ENCODE measurements at places on chromosomes 1 and 21. TPM values are rescaled to one million over a fixed set of nuclear protein-coding genes. Genes with fewer than 3 reads are reported as not detected.

The CLDN8 gene
- total RNA-seq, result 1.4 TPM

The OR2AK2 gene
- total RNA-seq, result not detected

The LCK gene
- total RNA-seq, result 1.5 TPM

The RXFP4 gene
- total RNA-seq, result not detected

The TMPRSS3 gene
- total RNA-seq, result not detected

The PADI4 gene
- not detected for total RNA-seq

The RWDD3 gene
- 25.3 TPM for total RNA-seq

- no peak for DNase-seq
Measured at GRCh38 chr1:84247425-84248220, 53.9 kb upstream of the SAMD13 start.

- no peak for DNase-seq
Measured at GRCh38 chr1:162136760-162137159, 67.3 kb downstream of the NOS1AP start.

DNA sequence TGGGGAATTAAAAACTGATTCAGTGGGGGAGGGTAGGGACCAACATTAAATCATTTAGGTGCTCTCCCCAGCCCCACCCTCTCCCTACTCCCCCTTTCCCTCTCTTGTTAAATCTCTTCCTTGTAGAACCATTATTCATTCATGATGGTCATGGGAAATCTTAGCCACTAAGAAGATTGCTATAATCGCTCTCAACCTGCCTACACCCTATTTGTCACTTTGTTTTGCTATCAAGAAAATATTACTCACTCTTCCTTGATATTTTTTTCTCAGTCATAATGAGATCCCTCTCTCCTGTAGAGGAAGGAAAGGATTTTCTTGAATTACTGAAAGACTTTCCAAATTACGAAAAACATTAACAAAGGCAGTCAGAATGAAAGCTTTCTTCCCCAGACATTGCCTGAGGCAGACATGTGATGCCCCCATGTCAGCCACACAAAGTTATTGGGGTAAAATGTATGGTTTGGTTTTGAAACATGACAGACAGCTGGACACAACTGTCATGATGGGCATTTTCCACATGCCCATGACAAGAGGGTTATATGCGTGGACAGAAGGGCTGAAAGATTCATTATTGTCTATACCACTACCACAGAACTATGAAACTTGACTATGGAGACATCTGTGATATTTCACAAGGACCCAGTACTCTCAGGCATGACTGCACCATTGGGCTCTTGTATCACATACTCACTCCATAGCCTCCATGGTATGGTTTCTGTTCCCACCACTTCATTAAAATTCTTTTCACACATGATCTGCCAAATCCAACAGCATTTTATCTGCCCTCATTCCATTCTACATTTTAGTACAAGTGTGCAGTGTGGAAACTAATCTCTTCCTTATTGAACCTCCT is 420.1 kb downstream of the DISC1 start:
- DNase-seq, result no peak

DNA sequence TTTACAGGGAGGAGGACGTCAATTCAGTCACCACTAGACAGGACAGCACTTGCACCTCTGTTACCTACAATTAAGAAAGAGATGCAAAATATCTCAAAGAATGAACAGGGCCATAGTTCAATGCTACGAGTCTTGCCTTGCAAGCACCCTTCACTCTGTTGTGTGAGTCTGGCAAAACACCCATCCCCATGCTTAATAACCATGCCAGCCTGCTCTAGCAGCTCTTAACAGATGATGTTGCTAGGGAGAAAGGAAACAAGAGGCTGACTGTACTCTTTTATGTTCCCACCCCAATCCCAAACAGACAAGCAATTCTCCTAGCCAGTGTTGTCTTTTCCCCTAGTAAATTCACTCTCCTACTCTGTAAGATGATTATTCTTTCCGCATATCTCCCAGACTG is 5.3 kb downstream of the CBR1 start:
- no peak for DNase-seq

DNA sequence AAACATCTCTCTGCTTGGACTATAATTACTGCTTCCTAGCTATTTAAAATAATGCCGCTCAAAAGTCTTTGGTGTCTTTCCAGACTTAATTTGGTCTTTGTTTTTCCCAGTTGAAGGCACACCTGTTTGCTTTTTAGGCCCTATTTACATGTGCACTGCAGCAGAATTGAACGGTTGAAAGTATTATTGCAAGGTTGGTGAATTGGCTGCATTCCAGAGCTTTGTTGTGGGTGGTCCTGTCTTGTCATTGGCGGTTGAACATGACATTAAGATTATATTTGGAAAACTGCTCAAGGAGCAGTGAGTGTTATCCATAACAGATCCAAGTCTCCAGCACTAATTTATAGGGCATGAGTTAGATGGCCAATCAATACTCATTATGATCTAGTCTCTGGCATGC is 656.3 kb downstream of the PTPRC start:
- DNase-seq, result no peak

- DNase-seq, result no peak
Measured at GRCh38 chr1:184322253-184322652, 64.6 kb upstream of the C1orf21 start.

DNA sequence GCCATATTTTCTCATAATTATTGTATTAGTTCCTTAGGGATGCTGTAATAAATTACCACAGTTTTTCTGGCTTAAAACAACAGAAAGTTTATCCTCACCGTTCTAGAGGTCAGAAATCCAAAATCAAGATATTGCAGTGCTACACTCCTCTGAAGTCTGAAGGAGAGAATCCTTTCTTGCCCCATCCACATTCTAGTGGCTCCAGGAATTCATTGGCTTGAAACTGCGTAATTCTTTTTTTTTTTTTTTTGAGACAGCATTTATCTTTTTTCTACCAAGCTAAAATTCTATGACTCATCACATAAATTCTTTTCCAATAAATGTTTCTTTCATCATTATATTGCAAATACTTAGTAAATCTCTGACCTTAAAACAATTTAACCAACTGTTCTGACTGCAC is 451.0 kb upstream of the RGS18 start:
- no peak for DNase-seq

DNA sequence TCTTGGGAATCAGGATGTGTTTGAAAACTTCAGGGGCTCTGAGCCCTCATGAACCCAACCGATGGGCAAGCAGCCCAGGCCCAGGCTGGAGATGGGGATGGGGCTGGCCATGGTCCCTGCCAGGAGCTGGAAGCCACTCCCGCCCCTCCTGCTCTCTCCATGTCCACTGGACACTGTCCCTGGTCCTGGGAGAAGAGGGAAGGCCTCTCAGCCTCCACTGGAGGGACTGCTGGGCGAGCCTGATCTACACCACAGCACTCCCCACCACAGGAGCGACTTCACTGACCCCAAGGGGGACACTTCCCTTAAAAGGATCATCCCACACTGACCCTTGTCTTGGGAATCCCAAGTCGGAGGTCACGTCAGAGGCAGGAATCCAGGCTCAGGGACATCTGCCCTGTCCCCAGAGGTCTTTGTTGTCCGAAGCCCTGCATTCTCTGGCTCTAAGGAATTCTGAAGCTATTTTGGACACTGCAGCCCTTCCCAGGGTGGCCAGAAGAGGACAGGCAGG is 16.9 kb upstream of the COL18A1 start:
- peak; percentile 10 for DNase-seq

- DNase-seq, result no peak
Measured at GRCh38 chr1:114079596-114080190, 74.0 kb downstream of the SYT6 start.

- DNase-seq, result no peak
Measured at GRCh38 chr1:99784143-99784542, 17.7 kb upstream of the FRRS1 start.

- DNase-seq, result no peak
Measured at GRCh38 chr1:167412920-167413319, 105.4 kb downstream of the CD247 start.

DNA sequence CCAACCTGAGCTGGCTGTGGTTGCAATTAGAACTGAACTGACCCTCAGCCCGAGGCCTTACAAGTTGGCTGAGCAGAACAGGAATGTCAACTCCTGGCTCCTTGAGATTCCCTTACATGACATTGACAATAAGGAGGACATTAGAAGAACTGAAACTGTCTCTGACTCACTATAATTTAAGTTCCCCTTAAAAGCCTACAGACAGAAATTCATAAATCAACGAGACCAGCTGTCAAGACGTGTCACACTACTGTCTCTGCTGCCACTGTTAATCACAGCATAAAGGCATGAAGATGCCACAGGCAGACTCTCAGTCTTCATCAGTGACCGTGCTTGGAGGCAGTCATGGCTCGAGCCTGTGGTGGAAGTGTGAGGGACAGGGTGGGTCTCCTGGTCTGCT is 168.8 kb downstream of the GABPA start:
- DNase-seq, result no peak

DNA sequence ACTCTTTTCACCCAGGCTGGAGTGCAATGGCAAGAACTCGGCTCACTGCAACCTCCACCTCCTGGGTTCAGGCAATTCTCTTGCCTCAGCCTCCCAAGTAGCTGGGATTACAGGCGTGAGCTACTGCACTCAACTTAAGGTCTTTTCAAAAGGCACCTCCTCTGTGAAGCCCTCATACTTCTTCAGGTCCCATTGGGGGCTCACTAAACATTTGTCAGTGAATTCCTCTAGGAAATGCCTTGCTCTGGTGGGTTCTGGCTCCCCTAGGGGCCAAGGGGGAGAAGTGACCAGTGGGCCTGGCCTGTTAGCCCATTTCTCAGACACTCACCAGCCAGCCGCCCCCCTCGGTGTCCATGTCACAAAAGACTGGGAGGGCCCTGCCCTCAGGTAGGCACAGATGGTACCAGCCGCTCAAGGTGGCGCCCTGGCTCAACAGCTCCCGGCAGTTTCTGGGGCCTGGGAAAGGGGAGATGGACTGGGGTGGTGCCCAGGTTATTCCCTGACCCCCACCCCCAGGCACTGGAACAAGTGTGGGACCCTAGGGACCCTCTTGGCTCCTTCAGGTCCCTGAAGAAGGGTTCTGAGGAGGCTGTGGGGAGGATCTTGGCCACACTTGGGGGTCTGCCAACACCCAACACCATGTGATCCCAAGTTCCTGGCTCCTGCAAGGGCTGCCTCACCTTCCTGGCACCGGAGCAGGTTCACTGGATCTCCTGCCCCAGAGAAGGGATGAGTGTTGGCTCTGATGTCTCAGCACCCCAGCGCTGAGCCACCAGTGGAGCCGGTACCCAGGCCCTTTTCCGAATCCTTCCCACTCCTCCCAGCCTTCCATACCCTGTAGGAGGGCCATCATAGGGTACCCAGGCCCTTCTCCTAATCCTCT is 1.6 kb downstream of the FCN3 start:
- no peak for DNase-seq

DNA sequence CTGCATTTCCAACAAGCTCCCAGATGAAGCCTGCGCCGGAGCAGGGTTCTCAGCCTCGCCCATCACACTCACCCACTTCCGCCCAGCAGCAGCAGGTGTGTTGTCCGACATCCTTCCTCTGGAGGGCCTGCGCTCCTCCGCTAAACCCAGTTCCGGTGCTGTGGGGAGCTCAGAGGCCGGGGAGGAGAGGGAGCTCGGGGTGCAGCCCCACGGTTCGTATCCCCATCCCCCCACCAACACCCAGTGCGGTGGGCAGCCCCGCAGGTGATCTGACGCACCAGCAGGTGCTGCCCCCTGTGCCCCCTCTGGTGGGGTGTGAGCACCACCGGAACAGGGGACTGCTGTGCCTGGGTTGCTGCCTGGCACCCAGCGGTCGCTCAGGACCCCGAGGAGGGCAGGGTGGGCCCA is 3.4 kb upstream of the PEX10 start:
- DNase-seq, result no peak

Measured in mesothelial cell of epicardium (in vitro differentiated cells).